ENCODE measurements at places on chromosomes 5 and 9.
A peak's percentile ranks its signal among the peaks of the same experiment; 100 is the strongest.

- no peak overlapping the region for H3K27ac ChIP-seq
- H3K4me3 ChIP-seq = no peak overlapping the region
- H3K27me3 ChIP-seq = no peaks in the 10 kb centered on the region
These were observed 1304.4 kb upstream of the CDH6 start for GRCh38 chr5:29889051-29889450.

DNA sequence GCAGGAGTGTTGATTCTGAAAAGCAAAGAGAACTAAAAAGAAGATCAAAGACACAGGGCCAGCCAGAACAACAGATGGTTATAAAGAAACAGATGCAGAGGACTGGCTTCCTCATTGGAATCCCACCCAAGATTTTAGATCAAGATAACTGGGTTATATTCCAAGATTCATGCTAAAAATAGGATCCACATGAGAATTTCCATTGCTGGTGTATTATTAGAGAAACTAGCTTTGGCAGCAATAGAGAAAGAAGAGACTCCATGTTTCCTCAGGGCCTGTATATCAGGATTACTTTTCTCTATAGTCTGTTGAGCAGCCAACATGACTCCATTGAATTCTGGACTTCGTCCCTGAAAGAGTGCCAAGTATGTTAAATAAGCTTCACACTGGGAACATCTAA, 367.3 kb downstream of the TUSC1 start:
- no peak overlapping the region for H3K27ac ChIP-seq
- no peaks in the 10 kb centered on the region for H3K4me1 ChIP-seq

- no peak for DNase-seq
- no peak overlapping the region for H3K4me3 ChIP-seq
- no peaks in the 10 kb centered on the region for H3K27me3 ChIP-seq
- H3K27ac ChIP-seq = no peak overlapping the region
- peaks cover 72% of the 10 kb centered on the region for H3K36me3 ChIP-seq
- H3K4me1 ChIP-seq = peaks cover 5% of the 10 kb centered on the region
These were observed 20.8 kb downstream of the PAPPA start for GRCh38 chr9:116174347-116174746.

GRCh38 chr5:76958991-76959767, 6.3 kb downstream of the CRHBP start:
- peak overlapping the region; percentile 100 for H3K27ac ChIP-seq
- H3K36me3 ChIP-seq = no peaks in the 10 kb centered on the region
- H3K27me3 ChIP-seq = peaks cover 17% of the 10 kb centered on the region
- DNase-seq = peak; percentile 71
- H3K4me1 ChIP-seq = peaks cover 11% of the 10 kb centered on the region

GRCh38 chr9:78549711-78550110, 252.8 kb downstream of the PSAT1 start:
- no peaks in the 10 kb centered on the region for H3K36me3 ChIP-seq
- no peak overlapping the region for H3K27ac ChIP-seq
- DNase-seq = no peak
- H3K4me3 ChIP-seq = no peak overlapping the region
- H3K4me1 ChIP-seq = no peaks in the 10 kb centered on the region
- H3K27me3 ChIP-seq = no peaks in the 10 kb centered on the region
